ENCODE measurements at places on chromosomes 7 and 10.

- DNase-seq: no peak
These were observed 26.0 kb downstream of the SPOCK2 start for GRCh38 chr10:72062382-72062781.

DNA sequence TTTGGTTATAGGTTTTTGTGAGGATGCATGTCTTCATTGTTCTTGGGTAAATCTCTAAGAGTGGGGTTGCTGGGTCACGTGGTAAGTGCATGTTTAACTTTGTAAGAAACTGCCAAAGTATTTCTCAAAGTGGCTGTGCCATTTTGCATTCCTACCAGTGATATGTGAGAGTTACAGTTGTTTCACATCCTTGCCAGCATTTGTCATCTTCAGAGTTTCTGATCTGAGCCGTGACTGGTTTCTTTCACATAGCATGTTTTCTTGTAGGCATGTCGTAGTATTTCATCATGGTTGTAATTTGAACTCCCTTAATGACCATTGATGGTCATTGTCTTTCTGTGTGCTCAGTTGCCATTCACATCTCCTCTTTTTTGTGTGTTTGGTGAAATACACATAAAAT is 286.0 kb downstream of the RNLS start:
- no peak for DNase-seq

GRCh38 chr10:34231441-34232180 is 583.5 kb downstream of the PARD3 start:
- no peak for DNase-seq

DNA sequence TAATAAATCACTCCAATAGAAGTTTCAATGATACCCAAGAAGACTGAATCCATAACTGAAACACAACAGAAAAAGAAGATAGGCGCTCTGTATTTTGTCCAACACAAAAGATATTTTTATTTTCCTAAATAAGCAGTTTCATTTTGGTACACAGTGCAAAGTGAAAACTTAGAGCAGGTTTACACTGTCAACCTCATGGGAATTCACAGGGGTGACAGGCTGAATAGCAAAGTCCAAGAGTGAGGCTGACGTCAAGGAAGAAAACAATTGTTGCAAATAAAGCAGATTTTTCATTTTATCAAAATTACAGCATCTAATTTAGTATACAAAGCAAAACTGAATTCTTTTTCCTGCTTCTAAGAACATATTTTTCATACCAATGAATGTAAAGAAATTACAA is 28.6 kb downstream of the NAMPT start:
- no peak for DNase-seq

DNA sequence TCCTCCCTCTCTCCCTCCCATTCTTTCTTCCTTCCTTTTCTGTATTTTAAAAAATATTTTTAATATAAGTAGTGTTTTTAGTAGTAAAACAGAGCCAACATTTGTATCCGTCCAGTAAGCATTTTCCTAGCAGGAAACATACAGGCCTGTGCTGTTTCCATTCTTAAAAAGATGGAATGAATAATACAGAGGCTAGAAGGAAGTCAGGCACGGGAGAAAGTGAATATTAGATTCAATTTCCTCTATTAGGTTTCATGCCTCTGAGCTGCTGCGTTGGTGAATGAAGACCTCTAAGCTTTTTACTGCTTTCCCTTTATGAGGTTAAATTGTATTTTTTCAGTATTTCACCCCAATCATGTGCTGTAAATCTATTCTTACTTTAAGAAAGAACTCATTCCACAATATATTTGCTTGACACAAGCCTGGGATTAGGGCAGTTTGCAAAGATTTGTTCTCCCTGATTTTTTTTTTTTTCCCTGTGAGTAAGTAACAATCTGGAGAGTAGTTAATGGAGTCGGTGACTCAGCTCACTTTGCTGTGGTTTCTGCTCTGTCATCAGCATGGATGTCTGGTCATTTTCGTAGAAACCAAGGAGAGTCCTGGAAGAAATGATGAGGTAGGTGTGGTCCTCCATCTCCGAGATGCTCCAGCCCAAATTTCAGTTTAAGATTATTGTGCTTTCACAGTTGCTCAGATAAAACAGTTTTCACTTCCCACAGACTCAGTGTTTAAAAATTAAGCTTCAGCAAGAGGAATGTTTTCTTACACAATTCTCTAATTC is 76.1 kb upstream of the PITRM1 start:
- no peak for DNase-seq

GRCh38 chr10:60960031-60960430 is 16.0 kb upstream of the RHOBTB1 start:
- DNase-seq: no peak

- no peak for DNase-seq
These were observed 20.2 kb upstream of the ASL start for GRCh38 chr7:66055321-66055956.

- DNase-seq: no peak
These were observed 73.1 kb downstream of the CD36 start for GRCh38 chr7:80711531-80711930.

- no peak for DNase-seq
These were observed 371.7 kb downstream of the ZNF716 start for GRCh38 chr7:57821438-57822382.

DNA sequence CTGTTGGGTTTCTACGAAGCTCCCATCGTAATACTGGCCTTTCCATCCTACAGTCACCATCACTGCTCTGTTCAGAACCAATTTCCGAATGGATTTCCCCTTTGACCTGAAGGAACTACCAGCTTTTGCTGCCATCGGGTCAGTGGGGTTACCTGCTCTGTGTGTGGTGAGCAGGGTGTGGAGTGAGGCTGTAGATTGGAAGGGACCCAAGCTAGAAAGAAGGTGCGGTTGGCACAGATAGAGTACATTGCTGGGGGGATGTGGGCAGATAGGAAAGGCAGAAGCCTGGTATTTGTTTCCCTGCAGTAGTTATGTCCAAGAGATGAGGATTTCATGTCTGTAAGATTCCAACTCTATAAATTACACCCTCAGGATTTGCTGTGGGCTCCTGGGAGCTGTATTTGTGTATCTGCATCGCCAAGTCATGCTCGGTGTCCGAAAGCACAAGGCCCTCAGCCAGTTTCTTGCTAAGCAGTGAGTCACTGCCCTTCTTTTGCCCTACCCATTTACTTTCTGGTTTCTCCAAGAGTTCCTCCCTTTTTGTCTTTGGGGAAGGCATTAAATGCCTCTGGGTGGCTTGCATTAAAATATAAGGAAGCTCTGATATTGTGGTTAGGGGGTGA is 15.4 kb downstream of the CLCN1 start:
- DNase-seq: no peak

DNA sequence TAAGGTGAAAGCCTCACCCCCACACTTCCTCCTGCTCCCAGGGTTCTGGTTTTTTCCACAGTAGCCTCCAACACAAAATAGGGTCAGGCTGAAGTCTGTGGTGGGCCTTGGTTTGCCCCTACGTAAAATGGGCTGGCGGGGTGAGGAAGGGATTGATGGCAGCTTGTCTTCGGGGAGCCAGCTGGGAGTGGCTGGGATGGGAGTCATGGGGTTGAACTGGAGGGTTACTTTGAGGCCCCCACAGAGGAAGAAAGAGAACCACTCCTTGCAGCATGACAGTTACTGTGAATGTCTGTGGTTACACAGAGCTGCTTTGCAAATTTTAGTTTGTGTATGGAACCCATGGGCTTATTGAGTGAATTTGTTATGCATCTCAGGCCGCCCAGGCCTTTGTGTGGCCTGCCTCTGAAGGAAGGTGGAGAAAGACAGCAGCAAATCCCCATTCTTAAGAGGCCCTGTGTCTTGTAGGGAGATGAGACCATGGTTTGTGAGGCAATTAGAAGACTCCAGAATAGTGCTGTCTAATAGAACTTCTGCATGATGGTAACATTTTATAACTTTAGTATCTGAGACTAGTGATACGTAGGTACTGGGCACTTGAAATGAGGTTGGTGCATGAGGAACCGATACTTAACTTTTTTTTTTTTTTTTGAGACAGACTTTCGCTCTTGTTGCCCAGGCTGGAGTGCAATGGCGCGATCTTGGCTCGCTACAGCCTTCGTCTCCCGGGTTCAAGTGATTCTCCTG is 8.1 kb downstream of the TRIM8 start:
- DNase-seq: no peak

GRCh38 chr10:10788761-10789160 is 228.9 kb upstream of the CELF2 start:
- no peak for DNase-seq

DNA sequence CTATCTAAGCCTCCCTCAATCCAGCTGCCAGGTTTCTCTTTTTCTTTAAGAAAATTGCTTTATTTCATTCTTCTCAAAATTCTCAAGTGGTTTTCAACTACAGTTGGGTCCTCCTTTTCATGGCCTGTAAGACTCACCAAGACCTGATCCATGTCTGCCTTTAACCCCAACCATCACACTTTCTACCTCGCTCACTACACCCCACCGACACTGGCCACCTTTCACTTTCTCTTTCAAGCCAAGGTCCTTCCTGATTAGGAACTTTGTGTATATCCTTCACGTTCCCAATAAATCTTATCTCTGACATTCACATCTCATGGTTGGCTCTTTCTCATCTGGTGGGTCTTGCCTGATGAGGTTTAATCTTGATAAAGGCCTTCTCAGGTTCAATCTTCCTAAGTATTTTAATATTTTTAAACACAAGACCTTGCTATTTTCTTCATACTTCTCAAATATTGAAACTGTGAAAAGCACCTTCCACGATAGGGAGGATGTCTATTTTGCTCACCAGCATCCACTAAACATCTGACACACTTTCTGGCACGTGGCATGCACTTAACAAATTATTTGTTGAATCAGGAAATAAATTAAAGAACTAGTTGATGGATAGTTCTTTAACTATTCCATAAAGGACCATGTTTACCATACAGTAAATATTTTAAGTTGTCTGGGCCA is 624.8 kb downstream of the GRID1 start:
- DNase-seq: no peak

DNA sequence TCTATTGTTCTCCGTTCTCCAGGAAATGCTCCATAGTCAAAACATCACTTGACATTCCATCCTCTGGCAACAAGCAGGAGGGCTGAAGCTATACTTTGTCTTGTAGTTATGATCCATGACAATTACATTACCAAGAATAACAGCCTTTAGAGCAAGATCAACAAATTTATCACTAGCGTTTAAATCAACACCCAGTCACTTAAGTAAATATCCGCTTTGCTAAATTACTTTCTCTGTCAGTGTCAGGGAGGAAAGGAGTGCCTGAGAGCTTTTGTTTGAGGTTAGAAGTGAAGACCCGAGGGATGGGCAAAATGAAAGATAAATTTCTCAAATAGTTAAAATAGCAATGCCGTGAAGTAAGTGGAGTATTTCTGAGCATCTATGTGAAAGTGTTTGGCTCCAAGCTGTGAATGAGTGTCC is 236.1 kb upstream of the BMPER start:
- DNase-seq: no peak

- DNase-seq: no peak
These were observed 20.0 kb downstream of the XPNPEP1 start for GRCh38 chr10:109902992-109903947.
